ENCODE measurements at places on chromosomes 2 and 18.

DNA sequence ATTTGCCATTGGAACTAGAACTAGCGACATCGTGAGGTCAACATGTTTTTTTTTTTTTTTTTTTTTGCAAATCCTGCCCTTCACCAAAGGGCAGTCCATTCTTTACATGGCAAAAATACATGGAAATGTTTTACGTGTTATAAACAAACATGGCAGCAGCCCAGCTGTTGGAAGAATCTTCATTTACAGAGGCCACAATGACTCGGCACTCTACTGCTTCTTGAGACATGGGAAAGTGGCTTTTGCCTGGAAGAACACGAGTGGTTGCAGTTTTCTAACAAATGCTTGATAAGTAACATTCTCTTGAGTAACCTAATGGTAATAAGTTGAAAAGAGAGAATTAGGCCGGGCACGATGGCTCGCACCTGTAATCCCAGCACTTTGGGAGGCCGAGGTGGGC is 22.8 kb upstream of the POLR1B start:
- no peak for DNase-seq

DNA sequence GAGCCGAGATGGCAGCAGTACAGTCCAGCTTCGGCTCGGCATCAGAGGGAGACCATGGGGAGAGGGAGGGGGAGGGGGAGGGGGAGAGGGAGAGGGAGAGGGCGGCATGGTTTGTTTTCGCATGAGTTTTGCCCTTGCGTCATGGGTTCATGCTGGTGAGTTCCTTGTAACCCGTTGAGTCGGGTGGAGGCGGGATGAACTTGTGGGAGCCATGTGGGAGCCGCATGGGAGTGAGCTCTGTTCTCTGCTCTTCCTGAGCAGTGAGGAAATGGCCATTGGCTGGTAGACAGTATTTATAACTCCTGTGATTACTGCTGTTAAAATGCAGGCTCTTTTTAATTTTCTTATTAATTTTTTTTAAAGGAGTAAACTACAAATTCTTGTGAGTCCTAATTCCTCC is 108.0 kb downstream of the CEP192 start:
- no peak for DNase-seq

DNA sequence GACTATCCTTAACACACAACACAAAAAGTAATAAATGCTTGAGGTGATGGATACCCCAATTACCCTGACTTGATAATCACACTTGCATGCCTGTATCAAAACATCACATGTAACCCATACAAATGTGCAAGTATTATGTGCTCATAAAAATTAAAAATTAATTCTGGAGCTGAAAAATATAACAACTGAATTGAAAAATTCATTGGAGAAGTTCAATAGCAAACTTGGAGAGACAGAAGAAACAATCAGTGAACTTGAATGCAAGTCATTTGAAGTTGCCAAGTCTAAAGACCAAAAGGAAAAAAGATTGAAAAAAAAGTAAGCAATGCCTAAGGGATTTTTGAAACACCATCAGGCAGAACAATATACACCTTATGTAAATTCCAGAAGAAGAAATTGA is 79.4 kb downstream of the FSIP2 start:
- DNase-seq = no peak

DNA sequence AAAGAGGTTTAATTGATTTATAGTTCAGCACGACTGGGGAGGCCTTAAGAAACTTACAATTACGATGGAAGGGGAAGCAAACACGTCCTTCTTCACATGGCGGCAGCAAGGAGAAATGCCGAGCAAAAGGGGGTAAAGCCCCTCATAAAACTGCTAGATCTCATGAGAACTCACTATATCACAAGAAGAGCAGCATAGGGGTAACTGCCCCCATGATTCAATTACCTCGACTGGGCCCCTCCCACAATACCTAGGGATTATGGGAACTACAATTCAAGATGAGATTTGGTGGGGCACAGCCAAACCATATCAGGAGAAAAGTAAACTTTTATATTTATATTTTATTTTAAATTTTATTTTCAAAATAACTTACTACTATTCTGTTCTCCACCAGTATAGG is 272.0 kb downstream of the MYCN start:
- no peak for DNase-seq

Measured in Panc1 (cell line).